ENCODE measurements at places on chromosomes 1 and 21.

- peak; percentile 80 for DNase-seq
Observed at GRCh38 chr1:25572708-25573590, 29.5 kb downstream of the LDLRAP1 start.

GRCh38 chr21:42433946-42434551 is 30.3 kb downstream of the UBASH3A start:
- no peak for DNase-seq

DNA sequence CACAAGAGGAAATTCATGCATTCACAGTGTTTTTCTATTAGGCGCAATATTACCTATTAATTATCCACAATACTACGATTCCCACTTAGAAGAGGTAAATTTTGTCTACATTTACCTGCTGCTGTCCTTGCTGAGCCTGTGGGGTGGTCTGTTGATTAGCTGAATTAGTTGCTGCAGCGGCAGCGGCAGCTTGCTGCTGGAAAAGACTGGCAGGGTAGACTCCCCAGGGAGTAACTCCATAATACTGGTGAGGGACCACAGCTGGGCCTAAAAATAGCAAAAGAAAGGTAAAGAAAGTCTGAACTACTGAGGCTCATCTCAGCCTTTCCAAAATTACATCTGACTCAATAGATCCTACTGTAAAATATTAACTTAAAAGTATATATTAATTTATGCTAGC is 66.0 kb upstream of the SDC3 start:
- DNase-seq, result no peak

DNA sequence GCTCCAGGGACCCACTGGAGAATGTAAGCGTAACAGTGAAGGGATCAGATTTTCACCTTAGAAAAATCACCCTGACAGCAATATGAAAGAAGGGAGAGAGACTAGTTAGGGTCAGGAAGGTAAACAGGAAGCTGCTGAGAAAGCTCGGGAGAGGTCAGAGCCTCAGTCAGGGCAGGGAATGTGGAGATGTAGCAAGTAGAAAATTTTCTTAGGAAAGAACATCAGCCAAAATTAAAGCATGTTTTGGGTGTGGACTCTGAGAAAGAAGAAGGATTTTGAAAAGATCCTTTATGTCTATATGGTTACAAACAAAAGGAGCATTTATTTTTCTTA is 16.7 kb upstream of the ERICH3 start:
- no peak for DNase-seq

GRCh38 chr1:232699814-232700213 is 69.9 kb upstream of the SIPA1L2 start:
- DNase-seq, result no peak

DNA sequence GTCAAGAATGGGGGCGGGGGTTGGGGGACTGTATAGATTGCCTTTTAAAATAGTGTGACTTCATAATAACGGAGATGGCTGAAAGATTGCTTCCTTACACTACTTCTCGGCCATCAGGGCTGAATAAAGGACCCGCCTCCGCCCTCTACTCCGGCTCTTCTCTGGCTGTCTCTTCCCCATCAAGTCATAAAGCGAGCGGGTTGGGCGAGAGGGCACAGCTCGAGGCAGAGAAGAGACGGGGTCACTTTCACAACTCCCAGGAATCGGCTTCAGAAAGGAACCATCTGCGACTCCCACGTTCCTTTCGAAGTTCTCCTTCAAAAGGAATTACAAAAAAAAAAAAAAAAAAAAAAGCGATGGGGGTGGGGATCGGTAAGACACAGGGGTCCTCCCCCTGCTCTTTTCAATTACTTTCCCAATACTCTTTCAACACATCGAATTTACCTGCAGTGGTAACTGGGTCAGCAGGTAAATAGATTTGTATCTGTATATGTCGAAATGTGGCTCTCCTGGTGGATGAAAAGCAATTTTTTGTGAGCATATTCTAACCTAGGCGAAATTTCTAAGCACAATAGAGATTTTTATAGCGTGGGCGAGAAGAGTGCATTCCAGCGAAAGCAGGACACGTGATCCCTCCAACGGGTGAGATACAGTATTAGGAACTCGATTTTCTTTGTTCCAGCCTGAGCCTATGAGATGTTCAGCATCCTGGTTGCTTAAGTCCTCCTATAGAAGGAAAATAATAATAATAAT is 2.0 kb downstream of the LRRC7 start:
- DNase-seq, result peak; percentile 14

DNA sequence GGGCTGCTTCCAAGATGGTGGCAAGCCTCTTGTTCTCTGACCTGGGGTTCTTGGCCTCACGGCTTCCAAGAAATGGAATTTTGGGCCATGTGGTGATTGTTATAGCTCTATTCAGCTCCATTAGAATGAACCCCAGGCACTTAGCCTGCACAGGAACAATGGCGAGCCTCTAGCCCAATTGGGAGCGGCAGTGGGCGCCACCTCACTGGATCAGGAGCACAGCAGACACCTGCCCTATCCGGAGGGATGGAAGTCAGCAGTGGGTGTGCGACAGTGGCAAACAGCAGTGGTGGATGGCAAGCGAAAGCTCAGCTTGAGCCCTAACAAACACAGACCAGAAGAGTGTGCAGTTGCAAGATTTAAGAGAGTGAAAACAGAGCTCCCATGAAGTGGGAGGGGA is 230.9 kb downstream of the GPR52 start:
- DNase-seq, result peak; percentile 19

DNA sequence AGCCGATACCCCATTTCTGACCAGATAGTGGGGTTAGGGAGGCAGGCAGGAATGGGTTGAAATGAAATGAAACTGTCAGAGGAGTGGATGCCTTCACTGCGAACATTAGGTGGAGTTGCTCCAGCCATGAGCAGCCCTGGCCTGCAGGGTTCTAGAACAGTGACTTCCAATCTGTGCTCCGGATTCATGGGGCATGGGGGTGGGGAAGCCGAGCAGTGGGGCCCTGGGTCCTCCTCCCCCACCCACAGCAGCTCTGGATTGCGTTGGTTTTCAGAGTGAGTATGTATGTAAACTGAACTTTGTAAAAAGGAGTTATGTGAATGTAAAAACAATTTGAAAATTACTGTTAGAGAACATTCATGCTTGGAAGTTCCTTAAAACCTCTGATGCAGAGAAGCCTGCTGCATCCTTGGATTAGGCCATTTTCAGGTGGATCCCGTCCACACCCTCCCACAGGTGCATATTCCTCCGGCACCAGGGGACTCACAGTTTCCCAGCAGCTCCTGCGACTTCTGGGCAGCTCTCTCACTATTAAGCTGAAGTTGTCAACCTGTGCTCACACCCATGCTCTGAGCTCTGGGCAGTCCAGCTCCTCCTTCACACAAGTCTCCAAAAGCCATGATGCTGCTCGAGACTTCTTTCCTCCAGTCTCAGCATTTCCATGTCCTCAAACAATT is 54.4 kb upstream of the EDN2 start:
- no peak for DNase-seq

DNA sequence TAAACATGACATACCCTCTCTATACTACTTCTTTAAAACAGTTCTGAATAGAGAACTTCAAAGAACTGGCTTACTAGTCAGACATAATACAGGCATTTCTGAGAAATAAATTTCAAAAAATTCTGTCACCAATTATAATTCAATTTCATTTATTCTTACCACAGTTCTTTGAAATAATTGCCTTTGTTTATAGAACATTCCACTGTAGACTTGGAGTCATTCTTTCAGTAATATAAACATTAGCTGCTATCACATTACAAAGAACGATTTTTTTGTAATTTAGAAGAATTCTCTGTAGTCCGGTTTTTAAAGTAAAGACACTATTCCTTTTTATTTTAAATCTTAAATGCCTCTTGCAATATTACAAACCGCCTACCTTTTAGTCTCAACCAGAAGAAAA is 146.4 kb upstream of the COL11A1 start:
- DNase-seq, result no peak

- no peak for DNase-seq
Observed at GRCh38 chr1:25467616-25468015, 36.9 kb downstream of the MACO1 start.
